ENCODE measurements at places on chromosomes 4 and X. TPM values are rescaled to one million over a fixed set of nuclear protein-coding genes. Genes with fewer than 3 reads are reported as not detected.

Gene GAK
- 81.1 TPM for total RNA-seq

Gene EXOC1L
- not detected for total RNA-seq

Gene APLN
- total RNA-seq: 0.31 TPM

Gene TMPRSS11A
- total RNA-seq: not detected

Gene CT45A2
- total RNA-seq: not detected

Gene STS
- 1.9 TPM for total RNA-seq

Gene FAM184B
- total RNA-seq: not detected

Gene RAB39B
- total RNA-seq: 5.5 TPM

Gene PABPC1L2B
- total RNA-seq: not detected

Gene USP17L27
- total RNA-seq: not detected

Gene ADAM29
- total RNA-seq: not detected

Gene MORF4L2
- 427 TPM for total RNA-seq

Gene SSX7
- total RNA-seq: not detected

Gene ARX
- 0.03 TPM for total RNA-seq

Gene FAM133A
- total RNA-seq: 20.3 TPM

Gene WAS
- 0.62 TPM for total RNA-seq

Gene HTR2C
- total RNA-seq: 2.2 TPM

Gene TMSB15A
- 9.3 TPM for total RNA-seq

Gene USP17L12
- total RNA-seq: not detected

Gene MAGED4
- total RNA-seq: 6.9 TPM

Gene CYSLTR1
- not detected for total RNA-seq

Gene PRSS12
- 3.0 TPM for total RNA-seq

Gene SASH3
- total RNA-seq: not detected

Gene AMMECR1
- total RNA-seq: 8.3 TPM

Gene MAGEB17
- 0.55 TPM for total RNA-seq

Gene SCRG1
- not detected for total RNA-seq

Gene DSPP
- not detected for total RNA-seq

Gene VSIG1
- total RNA-seq: not detected

Gene AREG
- not detected for total RNA-seq

Gene MCTS1
- 61.9 TPM for total RNA-seq

Gene SPARCL1
- not detected for total RNA-seq

Gene STK32B
- total RNA-seq: 0.10 TPM

Gene BANK1
- 0.24 TPM for total RNA-seq

Measured in A172 (cell line).